ENCODE measurements at places on chromosomes 11 and 22.

DNA sequence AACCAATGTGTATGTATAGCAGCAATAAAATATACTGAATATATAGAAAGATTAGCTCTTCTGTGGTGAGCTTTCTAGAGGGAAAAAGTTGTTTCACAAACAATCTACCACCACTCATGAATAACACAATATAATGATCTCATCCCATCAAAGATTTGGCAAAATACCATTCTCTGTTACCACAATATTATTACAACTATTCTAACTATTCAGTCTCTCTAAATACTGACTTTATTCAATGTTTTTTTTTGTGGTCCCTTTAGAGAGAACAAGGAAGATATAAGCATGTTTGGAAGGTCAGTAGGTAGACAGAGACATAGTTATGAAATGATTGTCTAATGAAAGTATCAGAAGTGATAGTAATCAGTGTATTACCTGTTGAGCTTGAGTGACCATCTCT, 7.8 kb downstream of the CCDC90B start:
- peaks cover 5% of the 10 kb centered on the region for H3K36me3 ChIP-seq
- H3K4me3 ChIP-seq: no peak overlapping the region
- peaks cover 11% of the 10 kb centered on the region for H3K4me1 ChIP-seq
- DNase-seq: no peak

- no peak overlapping the region for H3K27ac ChIP-seq
- no peak for DNase-seq
- no peaks in the 10 kb centered on the region for H3K27me3 ChIP-seq
- peaks cover 20% of the 10 kb centered on the region for H3K4me1 ChIP-seq
- H3K4me3 ChIP-seq: no peak overlapping the region
- no peaks in the 10 kb centered on the region for H3K36me3 ChIP-seq
Measured at GRCh38 chr22:49466878-49467595, 360.6 kb downstream of the BRD1 start.

DNA sequence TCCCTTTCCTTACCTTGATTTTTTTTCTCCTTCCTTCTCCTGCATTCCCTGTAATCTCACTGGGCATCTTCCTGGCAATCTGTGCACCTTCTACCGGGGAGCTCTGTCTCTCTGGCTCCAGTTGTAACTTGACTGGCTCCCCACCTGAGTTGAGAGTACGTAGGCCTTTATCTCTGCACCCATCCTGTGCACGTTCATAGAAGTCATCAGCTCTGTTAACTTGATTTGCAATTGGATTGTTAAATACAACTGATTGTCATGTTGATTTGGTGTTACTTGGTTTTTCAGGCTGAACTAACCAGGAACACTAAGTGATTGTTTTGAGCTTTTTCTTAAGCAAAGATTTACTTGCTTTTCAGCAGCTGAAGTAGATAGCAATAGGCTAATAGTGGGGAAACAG, 11.8 kb downstream of the SWAP70 start:
- H3K4me3 ChIP-seq: no peak overlapping the region
- no peak overlapping the region for H3K27ac ChIP-seq
- H3K4me1 ChIP-seq: peaks cover 30% of the 10 kb centered on the region
- DNase-seq: no peak

- H3K4me1 ChIP-seq: peaks cover 27% of the 10 kb centered on the region
- H3K36me3 ChIP-seq: no peaks in the 10 kb centered on the region
- no peak for DNase-seq
- H3K4me3 ChIP-seq: peak overlapping the region; percentile 44
Measured at GRCh38 chr11:64013141-64013896, 22.4 kb upstream of the FLRT1 start.

GRCh38 chr11:15618583-15619032, 503.9 kb downstream of the INSC start:
- peaks cover 7% of the 10 kb centered on the region for H3K4me1 ChIP-seq
- no peak for DNase-seq
- H3K36me3 ChIP-seq: no peaks in the 10 kb centered on the region
- H3K27me3 ChIP-seq: no peaks in the 10 kb centered on the region
- no peak overlapping the region for H3K4me3 ChIP-seq
- no peak overlapping the region for H3K27ac ChIP-seq

GRCh38 chr11:81725701-81726100, 1008.0 kb downstream of the FAM181B start:
- H3K27me3 ChIP-seq: no peaks in the 10 kb centered on the region
- H3K4me1 ChIP-seq: no peaks in the 10 kb centered on the region
- DNase-seq: no peak
- H3K4me3 ChIP-seq: no peak overlapping the region
- H3K27ac ChIP-seq: no peak overlapping the region

DNA sequence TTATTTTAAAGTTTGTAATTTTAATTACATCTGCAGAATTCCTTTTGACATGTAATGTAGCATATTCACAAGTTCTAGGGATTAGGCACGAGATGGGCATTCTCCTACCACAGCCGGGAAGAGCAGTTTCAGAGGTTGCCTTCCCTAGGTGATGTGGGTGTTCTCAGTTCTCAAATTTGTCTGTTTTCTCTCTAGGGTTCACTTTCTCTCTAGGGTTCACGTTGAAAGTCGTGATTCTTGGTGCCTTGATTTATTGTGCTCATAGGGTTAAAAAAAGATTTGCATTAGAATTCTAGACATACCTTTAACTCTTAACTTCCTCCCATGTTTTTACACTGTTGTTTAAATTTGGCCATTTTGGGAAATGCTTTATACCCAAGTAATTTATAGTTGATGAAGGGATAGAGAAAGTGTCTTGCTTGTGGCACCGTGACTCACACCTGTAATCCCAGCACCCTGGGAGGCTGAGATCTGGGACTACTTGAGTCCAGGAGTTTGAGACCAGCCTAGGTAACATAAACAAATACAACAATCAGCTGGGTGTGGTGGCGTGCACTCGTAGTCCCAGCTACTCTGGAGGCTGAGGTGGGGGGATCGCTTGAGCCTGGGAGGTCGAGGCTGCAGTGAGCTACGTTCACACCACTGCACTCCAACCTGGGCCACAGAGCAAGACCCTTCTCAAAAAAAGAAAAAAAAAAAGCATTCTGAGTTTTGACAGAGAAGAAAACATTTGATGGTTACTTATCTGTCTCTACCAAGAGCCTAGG, 3.6 kb downstream of the MED15 start:
- H3K36me3 ChIP-seq: no peaks in the 10 kb centered on the region
- peaks cover 46% of the 10 kb centered on the region for H3K4me1 ChIP-seq
- no peaks in the 10 kb centered on the region for H3K27me3 ChIP-seq
- no peak overlapping the region for H3K27ac ChIP-seq

GRCh38 chr11:118434553-118435289, 1.6 kb upstream of the KMT2A start:
- peak; percentile 41 for DNase-seq
- H3K27ac ChIP-seq: peak overlapping the region; percentile 98
- H3K27me3 ChIP-seq: no peaks in the 10 kb centered on the region
- no peaks in the 10 kb centered on the region for H3K36me3 ChIP-seq
- H3K4me3 ChIP-seq: peak overlapping the region; percentile 97
- H3K4me1 ChIP-seq: peaks cover 57% of the 10 kb centered on the region

- peaks cover 3% of the 10 kb centered on the region for H3K36me3 ChIP-seq
- no peak overlapping the region for H3K27ac ChIP-seq
- DNase-seq: peak; percentile 48
- peaks cover 3% of the 10 kb centered on the region for H3K4me1 ChIP-seq
Measured at GRCh38 chr22:41576877-41577276, 12.8 kb downstream of the PMM1 start.

DNA sequence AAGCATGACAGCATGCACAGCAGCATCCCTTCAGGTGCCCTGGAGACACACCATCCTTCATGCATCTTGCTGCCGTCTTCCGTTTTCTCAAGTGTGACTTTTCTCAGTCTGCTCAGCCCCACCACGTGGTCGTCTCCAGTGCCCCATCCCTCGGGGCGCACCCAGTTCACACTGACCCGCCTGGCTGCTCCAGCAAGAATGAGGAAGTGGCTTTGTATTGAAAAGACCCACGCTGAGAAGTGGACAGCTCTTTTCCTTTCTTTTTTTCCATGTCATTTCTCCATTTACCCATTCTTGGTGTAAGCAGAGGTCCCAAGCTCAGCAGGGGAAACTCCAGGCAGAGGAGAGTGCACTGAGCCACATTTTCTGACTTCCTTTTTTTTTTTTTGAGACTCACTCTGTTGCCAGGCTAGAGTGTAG, 14.5 kb downstream of the SERPINH1 start:
- H3K4me3 ChIP-seq: no peak overlapping the region
- H3K36me3 ChIP-seq: peaks cover 5% of the 10 kb centered on the region
- peaks cover 23% of the 10 kb centered on the region for H3K4me1 ChIP-seq
- no peak for DNase-seq
- no peak overlapping the region for H3K27ac ChIP-seq

DNA sequence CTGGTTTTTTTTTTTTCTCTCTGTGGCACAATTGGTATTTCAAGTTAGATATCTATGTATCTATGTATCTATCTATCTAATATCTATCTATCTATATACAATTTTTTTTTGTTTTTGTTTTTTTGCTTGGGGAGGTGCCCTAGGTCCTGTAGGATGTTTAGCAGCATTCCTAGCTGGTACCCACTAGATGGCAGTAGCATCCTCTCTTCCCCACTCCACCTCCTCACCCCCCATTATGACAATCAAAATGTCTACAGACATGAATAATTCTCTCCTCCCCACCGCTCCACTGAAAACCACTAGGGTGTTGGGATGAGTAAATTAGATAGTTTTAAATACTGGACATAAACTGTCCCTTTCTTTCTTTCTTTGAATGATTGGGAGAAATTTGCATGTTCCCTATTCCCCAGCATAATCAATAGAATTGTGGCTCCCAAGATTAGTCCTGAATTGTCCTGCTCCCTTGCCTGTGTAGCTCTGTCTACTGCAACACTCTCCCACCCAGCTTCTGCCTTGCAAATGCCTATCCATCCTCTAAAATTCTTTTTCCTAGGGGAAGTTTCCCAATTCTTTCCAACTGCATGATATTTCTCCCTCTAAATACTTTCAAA, 1152.4 kb downstream of the LRRC4C start:
- no peaks in the 10 kb centered on the region for H3K27me3 ChIP-seq
- peaks cover 6% of the 10 kb centered on the region for H3K4me1 ChIP-seq

- no peaks in the 10 kb centered on the region for H3K27me3 ChIP-seq
- H3K27ac ChIP-seq: no peak overlapping the region
- no peak overlapping the region for H3K4me3 ChIP-seq
- H3K4me1 ChIP-seq: peaks cover 16% of the 10 kb centered on the region
Measured at GRCh38 chr11:94753630-94754029, 14.5 kb upstream of the AMOTL1 start.

DNA sequence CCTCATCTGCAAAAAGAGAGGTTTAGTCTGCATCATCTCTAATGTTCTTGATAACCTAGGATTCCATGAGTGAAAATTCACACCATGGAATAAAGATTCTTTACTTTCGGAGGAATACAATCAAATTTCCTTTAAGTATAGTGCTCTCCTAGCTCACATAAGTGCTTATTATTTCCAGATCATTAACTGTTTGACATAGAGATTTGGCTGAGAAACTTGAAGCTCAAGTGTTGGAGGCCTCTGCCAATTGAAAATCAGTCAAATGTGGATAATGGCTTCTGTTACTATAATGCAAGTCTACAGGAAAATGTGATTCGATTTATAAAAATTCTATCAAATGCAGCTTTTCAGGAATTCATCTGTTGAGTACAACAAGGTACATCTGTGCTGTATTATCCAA, 144.6 kb downstream of the KIF18A start:
- no peak overlapping the region for H3K4me3 ChIP-seq
- H3K36me3 ChIP-seq: no peaks in the 10 kb centered on the region
- H3K27me3 ChIP-seq: peaks cover 4% of the 10 kb centered on the region
- peaks cover 11% of the 10 kb centered on the region for H3K4me1 ChIP-seq

GRCh38 chr11:33021937-33022336, 6.3 kb downstream of the DEPDC7 start:
- H3K27ac ChIP-seq: no peak overlapping the region
- no peak for DNase-seq
- H3K4me1 ChIP-seq: peaks cover 2% of the 10 kb centered on the region
- peaks cover 16% of the 10 kb centered on the region for H3K27me3 ChIP-seq

DNA sequence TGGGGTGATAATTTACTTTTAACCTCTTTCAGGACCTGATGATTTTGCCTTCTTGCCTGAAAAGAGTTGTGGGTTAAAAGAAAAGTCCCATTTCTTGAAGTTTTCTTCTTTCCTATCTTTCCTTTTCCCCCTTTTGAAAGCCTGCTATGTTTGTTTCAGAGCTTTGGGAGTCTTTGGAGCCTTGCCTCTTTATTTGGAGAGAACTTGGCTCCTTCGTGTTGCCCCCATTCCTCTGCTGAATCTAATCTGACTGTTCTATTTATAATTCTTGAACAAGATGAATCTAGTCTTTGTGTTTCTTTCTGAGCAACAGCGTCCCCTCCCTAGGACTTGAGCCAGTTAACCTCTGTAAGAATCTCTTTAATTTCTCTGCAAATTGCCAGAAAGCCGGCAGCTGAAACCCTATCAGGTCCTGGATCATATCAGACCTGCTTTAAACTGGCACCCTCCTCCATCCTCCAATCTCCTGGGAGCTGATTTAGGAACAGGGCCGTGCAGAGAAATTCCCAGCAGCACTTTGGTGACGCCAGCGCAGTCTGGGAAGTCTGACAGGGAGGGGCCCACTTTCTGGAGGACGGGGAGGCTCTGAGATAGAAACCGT, 289.1 kb upstream of the SORL1-AS1 start:
- no peaks in the 10 kb centered on the region for H3K27me3 ChIP-seq
- H3K36me3 ChIP-seq: peaks cover 14% of the 10 kb centered on the region
- DNase-seq: no peak
- no peak overlapping the region for H3K4me3 ChIP-seq

DNA sequence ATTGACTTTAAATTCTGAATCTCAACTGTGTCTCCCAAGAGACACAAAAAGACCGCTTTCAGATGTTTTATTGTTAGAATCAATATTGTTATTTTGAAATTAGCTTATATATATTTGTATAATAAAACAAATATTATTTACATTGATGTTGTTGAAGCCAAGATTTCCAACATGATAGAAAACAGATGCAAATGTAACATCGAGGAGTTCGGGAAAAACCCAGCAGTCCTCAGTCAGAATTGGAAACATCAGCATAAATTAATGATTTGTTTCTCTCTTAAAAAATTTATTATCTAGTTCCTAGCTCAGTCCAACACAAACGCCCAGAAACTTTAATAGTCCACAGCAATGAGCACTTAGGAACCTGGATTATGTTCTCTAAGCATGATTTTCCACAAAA, 1330.4 kb downstream of the TBC1D22A start:
- H3K4me1 ChIP-seq: peaks cover 4% of the 10 kb centered on the region
- no peak overlapping the region for H3K27ac ChIP-seq
- peaks cover 3% of the 10 kb centered on the region for H3K27me3 ChIP-seq
- DNase-seq: no peak

GRCh38 chr22:21069375-21069774, 23.6 kb downstream of the LRRC74B start:
- no peak overlapping the region for H3K27ac ChIP-seq
- H3K27me3 ChIP-seq: no peaks in the 10 kb centered on the region
- H3K36me3 ChIP-seq: no peaks in the 10 kb centered on the region
- H3K4me1 ChIP-seq: no peaks in the 10 kb centered on the region
- no peak overlapping the region for H3K4me3 ChIP-seq

GRCh38 chr11:116257883-116258282, 514.9 kb downstream of the BUD13 start:
- H3K27me3 ChIP-seq: no peaks in the 10 kb centered on the region
- H3K27ac ChIP-seq: peak overlapping the region; percentile 77
- H3K36me3 ChIP-seq: no peaks in the 10 kb centered on the region
- no peak overlapping the region for H3K4me3 ChIP-seq

- peaks cover 2% of the 10 kb centered on the region for H3K27me3 ChIP-seq
- H3K27ac ChIP-seq: no peak overlapping the region
- no peak overlapping the region for H3K4me3 ChIP-seq
- H3K4me1 ChIP-seq: peaks cover 22% of the 10 kb centered on the region
Measured at GRCh38 chr11:2737866-2738265, 38.1 kb upstream of the KCNQ1OT1 start.

GRCh38 chr22:30054067-30054763, 26.0 kb upstream of the HORMAD2 start:
- H3K4me1 ChIP-seq: no peaks in the 10 kb centered on the region
- H3K36me3 ChIP-seq: peaks cover 6% of the 10 kb centered on the region
- peaks cover 2% of the 10 kb centered on the region for H3K27me3 ChIP-seq
- H3K4me3 ChIP-seq: no peak overlapping the region
